Psoas muscle (tissue), 8 donors: ENCODE measurements at places on chromosomes 5 and 9. TPM values are rescaled to one million over a fixed set of nuclear protein-coding genes. Genes with fewer than 3 reads are reported as not detected.
A peak's percentile ranks its signal among the peaks of the same experiment; 100 is the strongest.

GRCh38 chr9:113322671-113323070 is 17.4 kb downstream of the WDR31 start:
- H3K27ac ChIP-seq: no peak overlapping the region
- H3K36me3 ChIP-seq: peaks cover 5% of the 10 kb centered on the region
- DNase-seq: no peak
- H3K4me3 ChIP-seq: no peak overlapping the region
- no peaks in the 10 kb centered on the region for H3K4me1 ChIP-seq

- DNase-seq: no peak
- no peaks in the 10 kb centered on the region for H3K36me3 ChIP-seq
- H3K4me1 ChIP-seq: peaks cover 29% of the 10 kb centered on the region
- H3K4me3 ChIP-seq: peak overlapping the region; percentile 34
Observed at GRCh38 chr9:123034881-123035510, 1.5 kb downstream of the GPR21 start.

OLFM1 gene
- total RNA-seq: 21.4 TPM

GRCh38 chr9:98886691-98887229 is 56.9 kb upstream of the COL15A1 start:
- H3K27ac ChIP-seq: peak overlapping the region; percentile 53
- H3K4me1 ChIP-seq: peaks cover 10% of the 10 kb centered on the region
- no peak overlapping the region for H3K4me3 ChIP-seq
- H3K27me3 ChIP-seq: no peaks in the 10 kb centered on the region
- no peak for DNase-seq

DNA sequence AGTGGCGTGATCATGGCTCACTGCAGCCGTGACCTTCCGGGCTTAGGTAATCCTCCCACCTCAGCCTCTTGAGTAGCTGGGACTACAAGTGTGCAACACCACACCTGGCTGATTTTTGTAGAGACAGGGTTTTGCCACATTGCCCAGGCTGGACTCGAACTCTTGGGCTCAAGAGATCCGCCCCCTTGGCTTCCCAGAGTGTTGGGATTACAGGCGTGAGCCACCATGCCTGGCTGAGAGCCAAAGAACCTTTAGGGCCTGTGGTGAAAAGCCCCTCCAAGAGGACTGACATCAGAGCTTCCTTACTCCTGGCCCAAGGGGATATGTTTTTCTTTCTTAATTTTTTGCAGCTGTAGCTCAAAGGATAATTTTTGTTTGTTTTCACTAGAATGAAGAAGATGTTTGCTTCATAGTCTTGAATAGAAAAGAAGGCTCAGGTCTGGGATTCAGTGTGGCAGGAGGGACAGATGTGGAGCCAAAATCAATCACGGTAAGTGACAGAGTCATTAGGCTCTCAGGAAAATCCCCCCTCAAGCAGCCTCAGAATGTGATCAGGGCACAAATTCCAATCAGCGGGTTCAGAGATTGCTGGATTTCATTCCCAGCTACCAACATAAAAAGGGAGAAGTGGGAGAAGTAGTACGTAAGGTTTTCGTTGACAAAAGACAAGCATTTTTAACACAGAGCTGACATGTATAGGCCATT is 77.1 kb downstream of the GOLPH3 start:
- H3K27ac ChIP-seq: no peak overlapping the region
- H3K4me3 ChIP-seq: no peak overlapping the region
- H3K4me1 ChIP-seq: peaks cover 22% of the 10 kb centered on the region
- no peaks in the 10 kb centered on the region for H3K27me3 ChIP-seq
- DNase-seq: no peak

BHMT gene
- total RNA-seq: not detected

LAMC3 gene
- total RNA-seq: 0.66 TPM

DNA sequence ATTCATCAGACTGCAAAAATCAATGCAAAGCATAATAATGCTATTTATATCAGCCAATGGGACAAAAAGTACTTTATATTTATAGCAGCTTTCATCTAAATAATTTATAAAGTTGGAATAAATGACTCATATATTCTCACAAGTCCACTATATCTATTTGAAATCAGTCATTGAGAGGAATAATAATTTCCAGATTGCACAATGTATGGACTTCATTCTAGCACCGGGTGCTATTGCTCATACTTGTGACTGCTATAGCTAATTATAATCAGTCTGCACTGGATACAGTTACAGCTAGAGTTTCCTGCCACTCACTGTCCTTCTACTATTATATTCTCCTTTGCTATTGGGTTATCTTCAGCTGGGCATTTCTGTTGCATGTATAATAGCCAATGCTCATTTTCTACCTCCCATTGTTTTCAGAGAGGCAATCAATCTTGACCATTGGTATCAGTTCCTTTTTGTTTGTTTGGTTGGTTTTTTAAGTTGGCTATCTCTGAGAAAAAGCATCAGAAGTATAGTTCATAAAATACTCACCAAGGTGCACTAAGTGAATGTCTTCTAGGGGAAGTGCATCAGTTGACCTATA is 1.9 kb downstream of the CDH18 start:
- no peaks in the 10 kb centered on the region for H3K36me3 ChIP-seq
- H3K4me3 ChIP-seq: no peak overlapping the region
- H3K4me1 ChIP-seq: no peaks in the 10 kb centered on the region
- no peak for DNase-seq

- no peaks in the 10 kb centered on the region for H3K36me3 ChIP-seq
- H3K27ac ChIP-seq: no peak overlapping the region
- H3K27me3 ChIP-seq: no peaks in the 10 kb centered on the region
- H3K4me1 ChIP-seq: peaks cover 39% of the 10 kb centered on the region
Observed at GRCh38 chr9:107173422-107174180, 109.5 kb upstream of the RAD23B start.

DNA sequence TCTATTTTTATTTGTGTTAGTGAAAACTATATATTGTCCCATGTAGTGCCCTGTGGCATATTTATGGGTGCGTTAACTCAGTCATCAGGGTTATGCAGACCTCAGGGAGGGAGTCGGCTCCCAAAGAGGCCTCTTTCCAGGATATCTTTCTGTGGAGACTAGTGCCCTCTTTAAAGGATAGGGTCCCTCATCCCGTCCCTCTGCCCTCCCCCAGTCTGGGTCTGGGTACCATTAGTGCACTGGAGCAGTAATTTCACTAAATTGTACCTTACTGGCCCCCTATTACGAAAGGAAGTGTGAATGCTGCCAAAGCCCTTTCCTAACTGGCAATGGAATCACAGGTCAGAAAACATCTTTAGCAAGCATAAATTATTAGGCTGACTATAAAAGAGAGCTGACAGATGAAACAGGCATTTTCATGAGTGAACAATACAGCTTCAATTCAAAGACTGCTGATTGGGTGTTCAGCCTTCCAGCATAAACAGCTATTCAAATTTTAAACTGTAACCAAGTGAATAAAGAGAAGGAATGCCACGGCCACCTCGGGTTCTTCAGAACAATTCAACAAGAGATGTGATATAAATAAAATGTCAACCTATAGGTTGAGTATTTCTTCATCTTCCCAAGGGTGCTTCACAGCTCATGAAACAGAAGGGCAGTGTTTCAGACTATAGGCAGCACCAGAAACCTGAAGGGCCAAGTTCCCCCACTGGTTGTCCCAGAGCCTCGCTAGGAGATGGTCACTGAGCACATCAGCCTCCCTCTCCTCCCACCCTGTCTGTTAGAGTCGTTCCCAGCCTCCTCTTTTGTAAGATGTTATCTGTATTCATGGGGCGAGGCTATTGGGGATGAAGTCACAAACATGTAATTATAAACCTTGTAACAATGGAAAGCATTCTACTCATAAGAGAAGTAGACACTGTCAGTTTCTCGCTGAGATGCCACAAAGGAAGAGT is 318.7 kb downstream of the TMEM161B start:
- no peak overlapping the region for H3K27ac ChIP-seq
- no peak overlapping the region for H3K4me3 ChIP-seq
- no peak for DNase-seq

- no peaks in the 10 kb centered on the region for H3K36me3 ChIP-seq
- no peak overlapping the region for H3K27ac ChIP-seq
- H3K4me3 ChIP-seq: no peak overlapping the region
- no peaks in the 10 kb centered on the region for H3K27me3 ChIP-seq
Observed at GRCh38 chr9:74361508-74361907, 135.6 kb upstream of the RORB start.

DNA sequence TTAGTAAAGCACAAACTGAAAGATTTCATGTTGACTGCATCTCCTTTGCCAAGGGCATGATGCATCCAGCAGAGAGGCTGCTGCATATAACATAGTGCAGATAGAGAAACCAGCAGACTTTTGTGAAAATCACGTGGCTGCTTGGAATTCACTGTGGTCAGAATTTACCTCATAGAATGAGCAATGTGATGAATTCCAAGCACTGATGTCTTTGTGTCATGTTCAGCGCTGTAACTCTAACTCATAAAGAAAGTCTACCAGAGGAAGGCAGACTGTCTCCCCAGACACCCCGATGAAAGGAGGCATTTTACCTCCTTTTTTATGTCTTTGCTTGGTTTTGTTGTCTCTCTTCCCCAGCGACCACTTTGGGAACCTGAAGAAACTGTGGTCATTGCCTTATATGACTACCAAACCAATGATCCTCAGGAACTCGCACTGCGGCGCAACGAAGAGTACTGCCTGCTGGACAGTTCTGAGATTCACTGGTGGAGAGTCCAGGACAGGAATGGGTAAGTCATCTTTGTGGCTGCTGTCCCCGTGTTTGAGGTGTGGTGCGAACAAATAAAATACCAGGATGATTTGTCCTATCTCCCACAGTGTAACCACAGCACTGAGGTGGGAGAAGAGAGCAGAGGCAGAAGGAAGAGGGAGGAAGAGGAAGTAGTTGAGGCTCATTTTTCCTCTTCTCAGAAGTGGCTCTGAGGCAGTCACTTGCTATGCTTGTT is 42.0 kb downstream of the ITK start:
- DNase-seq: no peak
- H3K4me3 ChIP-seq: no peak overlapping the region
- H3K27ac ChIP-seq: no peak overlapping the region
- no peaks in the 10 kb centered on the region for H3K36me3 ChIP-seq
- H3K27me3 ChIP-seq: no peaks in the 10 kb centered on the region

- H3K4me3 ChIP-seq: no peak overlapping the region
- H3K4me1 ChIP-seq: peaks cover 27% of the 10 kb centered on the region
- DNase-seq: no peak
- H3K27me3 ChIP-seq: no peaks in the 10 kb centered on the region
- H3K27ac ChIP-seq: no peak overlapping the region
- H3K36me3 ChIP-seq: no peaks in the 10 kb centered on the region
Observed at GRCh38 chr9:136058084-136058483, 37.0 kb downstream of the NACC2 start.

DNA sequence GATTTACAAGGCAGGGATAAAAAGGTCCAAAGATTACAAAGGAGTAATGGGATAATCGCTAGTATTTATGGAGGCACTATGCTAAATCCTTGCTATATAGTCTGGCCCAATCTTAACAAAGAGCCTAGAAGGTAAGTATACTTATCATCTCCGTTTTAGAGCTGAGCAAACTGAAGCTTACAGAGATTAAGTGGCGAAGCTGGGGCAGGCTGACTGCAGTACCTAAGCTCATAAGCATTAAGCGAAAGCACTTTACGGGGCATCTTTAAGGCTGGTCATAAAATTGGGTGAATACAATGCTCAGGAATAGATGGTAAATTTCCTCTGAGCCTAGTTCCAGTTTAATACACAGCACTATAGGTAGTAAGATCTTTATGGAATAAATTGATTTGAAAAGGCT is 30.0 kb upstream of the ZNF366 start:
- no peak overlapping the region for H3K4me3 ChIP-seq
- no peaks in the 10 kb centered on the region for H3K27me3 ChIP-seq
- no peak for DNase-seq
- no peaks in the 10 kb centered on the region for H3K36me3 ChIP-seq

GRCh38 chr5:69167493-69167855 is 524 bp downstream of the CCNB1 start:
- no peaks in the 10 kb centered on the region for H3K27me3 ChIP-seq
- H3K4me1 ChIP-seq: peaks cover 7% of the 10 kb centered on the region

GRCh38 chr9:120110520-120110919 is 469.4 kb downstream of the CDK5RAP2 start:
- DNase-seq: no peak
- no peak overlapping the region for H3K4me3 ChIP-seq
- H3K36me3 ChIP-seq: no peaks in the 10 kb centered on the region
- no peak overlapping the region for H3K27ac ChIP-seq
- H3K27me3 ChIP-seq: no peaks in the 10 kb centered on the region

DNA sequence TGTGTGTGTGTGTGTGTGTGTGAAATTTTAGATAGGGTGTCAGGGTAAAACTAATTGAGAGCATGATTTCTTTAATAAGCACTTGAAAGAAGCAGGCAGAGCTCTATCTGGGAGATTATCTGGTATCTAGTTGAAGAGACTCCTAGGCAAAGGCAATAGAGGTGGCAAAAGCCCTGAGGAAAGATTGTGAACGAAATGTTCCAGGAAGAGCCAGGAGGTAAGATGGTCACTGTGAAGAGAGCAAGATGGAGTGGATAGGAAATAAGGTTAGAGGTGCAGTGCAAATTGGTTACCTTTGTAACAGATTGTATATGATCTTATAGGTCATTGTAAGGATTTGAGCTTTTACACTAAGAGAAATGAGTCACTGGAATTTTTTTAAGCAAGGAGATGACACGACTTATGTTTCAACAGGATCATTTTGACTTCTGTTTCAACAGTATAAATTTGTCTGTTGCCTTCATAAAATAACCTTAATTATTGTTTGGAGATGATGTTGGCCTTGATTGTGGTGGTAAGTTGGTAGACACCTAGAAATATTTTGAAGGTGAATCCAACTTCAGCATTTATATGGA is 239.6 kb downstream of the PARP8 start:
- no peak for DNase-seq
- H3K27ac ChIP-seq: no peak overlapping the region
- H3K4me1 ChIP-seq: no peaks in the 10 kb centered on the region
- H3K27me3 ChIP-seq: no peaks in the 10 kb centered on the region
- no peaks in the 10 kb centered on the region for H3K36me3 ChIP-seq

PCDHGA4 gene
- 2.2 TPM for total RNA-seq

- no peak for DNase-seq
- H3K4me3 ChIP-seq: no peak overlapping the region
- H3K36me3 ChIP-seq: no peaks in the 10 kb centered on the region
- H3K27ac ChIP-seq: no peak overlapping the region
- no peaks in the 10 kb centered on the region for H3K4me1 ChIP-seq
Observed at GRCh38 chr5:40291338-40291737, 388.4 kb upstream of the PTGER4 start.

NMUR2 gene
- not detected for total RNA-seq

DNA sequence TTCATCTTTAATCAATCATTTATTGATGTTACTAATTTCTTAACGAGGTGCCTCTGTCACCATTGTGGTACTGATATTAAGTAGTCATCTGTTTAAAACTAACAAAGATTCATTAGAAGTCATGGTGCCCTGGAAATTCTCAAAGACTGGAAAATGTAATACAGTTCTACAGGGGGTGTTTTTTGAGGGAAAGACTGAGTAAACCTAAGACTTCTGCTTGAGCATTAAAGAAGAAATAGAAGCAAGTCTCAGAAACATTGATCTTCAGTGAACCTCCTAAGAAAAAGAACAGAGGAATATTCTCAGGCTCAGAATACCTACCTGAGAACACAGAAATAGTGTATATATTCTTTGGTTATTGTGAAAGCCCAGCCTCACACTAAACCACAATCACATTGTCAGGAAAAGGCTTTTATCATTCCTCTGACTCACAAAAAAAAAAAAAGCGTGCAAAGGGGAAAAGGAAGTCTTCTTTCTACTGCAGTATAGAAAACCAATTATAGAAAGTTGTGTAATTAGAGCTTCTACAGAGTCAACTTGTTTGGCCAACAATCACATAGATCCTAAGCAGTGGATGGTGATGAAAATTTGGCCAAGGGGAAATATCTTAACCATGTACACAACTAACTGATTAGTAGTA is 60.8 kb downstream of the HINT1 start:
- no peaks in the 10 kb centered on the region for H3K36me3 ChIP-seq
- H3K27me3 ChIP-seq: no peaks in the 10 kb centered on the region
- no peak for DNase-seq
- no peaks in the 10 kb centered on the region for H3K4me1 ChIP-seq
- H3K27ac ChIP-seq: no peak overlapping the region

NPDC1 gene
- total RNA-seq: 17.3 TPM

AP3S1 gene
- 20.2 TPM for total RNA-seq

WNT8A gene
- not detected for total RNA-seq
